Activated CD8-positive, alpha-beta T cell treated with anti-CD3 and anti-CD28 coated beads for 36 hours (primary cell): ENCODE measurements at places on chromosomes 5 and 9.

DNA sequence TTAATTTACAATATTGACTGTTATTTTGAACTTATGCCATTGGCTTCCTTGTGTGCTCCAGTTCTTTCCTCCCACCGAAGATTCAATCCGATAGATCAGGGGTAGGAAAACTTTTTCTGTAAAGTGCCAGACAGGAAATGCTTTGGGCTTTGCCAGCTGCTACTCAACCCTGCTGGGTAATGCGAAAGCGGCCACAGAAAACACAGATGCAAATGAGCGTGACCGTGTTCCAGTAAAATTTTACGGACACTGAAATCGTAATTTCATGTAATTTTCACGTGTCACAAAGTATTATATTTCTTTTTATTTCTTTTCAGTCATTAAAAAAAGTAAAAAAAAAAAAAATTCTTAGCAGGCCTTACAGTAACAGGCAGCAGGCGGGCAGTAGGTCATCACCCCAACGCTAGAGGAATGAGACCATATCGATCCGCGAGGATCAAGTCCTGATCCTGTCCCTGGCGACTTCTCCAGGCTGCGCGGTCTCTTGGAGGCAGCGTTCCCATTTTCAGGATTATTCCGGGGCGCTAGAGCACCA, 599 bp downstream of the NMRK1 start:
- peak; percentile 67 for DNase-seq

DNA sequence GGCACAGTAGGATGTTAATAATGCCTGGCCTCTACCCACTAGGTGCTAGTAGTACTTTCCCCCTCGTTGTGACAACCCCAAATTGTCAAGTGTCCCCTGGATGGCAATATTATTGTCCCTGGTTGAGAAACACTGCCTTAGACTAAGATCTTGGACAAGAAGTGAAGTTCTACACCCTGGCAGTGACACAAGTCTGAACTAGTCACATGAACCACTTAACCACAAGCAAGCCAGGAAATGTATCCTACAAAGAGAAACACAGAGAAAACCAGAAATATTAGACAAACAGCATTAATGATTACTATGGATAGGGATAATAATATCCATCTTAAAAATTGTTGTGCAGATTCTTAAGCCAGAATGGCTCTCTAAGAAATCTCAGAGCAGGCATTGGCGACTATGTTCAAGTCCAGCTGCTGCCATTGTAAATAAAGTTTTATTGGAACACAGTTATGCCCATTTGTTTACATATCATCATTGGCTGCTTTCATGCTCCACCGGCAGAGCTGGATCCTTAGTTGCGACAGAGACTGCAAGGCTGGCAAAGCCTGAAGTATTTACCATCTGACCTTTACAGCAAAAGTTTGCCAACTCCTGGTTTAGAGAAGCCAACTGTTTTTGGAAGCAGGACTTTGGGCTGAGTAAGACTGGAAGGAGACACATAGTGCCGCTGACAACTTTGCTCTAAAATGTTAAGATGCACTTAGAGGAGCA, 80.8 kb downstream of the NTRK2 start:
- DNase-seq = no peak

DNA sequence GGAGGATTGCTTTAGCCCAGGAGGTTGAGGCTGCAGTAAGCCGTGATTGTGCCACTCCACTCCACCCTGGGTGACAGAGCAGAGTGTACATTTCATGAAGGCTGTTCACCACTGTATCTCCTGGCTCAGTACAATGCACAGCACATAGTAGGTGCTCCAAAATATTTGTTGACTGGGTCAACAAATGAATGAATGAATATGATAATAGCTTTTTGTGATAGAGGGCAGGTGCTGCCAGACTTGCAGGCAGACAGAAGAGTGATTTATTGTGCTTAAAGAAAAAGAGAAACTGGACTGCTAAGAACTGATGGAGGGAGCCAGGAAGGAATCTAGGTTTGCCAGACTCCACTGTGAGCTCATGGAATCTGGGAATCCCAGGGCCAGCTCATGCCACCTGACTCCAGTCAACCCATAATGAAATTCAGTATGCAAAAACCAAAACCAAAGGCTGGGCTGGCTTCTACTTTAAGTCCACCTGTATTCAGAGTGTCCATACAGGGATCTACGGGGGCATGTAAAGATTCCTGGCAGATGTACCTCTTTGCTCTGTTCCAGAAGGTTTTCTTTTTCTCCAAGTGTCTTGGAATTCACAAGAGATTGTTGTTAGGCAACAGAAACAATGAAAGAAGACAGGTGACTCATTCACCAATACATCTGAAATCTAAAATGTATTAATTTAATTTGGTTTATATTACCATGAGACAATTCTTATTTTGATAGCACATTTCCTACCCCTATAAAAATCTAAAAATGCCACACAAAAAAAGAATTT, 15.5 kb upstream of the CTNNA1 start:
- no peak for DNase-seq

DNA sequence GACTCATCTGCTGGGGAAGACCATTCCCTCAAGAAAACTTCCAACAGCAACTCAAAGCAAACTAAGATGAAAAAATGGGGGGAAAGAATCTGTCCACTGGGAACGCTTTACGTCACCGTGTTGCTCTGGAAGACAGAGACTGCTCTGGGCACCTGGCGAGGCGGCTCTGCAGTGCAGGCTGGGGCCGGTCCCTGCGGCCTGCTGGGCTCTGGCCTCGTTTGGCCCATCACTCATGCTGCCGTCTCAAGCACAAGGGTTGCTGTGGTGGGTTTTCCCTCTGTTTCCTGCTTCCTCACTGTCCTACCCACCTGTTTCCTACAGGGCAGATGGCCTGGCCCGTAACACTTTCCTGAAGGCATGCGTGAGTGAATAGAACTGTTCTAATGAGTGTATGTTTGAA, 92.9 kb upstream of the OTULINL start:
- DNase-seq = no peak

DNA sequence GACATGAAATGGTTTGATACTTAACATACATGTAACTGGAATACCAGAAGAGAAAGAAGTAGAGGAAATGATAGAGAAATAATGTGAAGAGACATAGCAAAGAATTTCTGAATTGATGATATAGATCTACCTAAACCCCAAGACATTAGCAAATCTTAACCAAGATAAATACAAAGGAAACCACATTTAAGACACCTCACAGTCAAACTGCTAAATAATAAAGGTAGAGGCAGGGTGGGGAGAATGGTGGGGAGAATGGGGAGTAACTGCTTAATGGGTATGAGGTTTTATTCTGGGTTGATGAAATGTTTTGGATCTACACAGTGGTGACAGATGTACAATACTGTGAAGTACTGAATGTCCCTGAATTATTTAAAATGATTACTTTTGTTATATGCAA, 17.5 kb downstream of the CARNMT1 start:
- no peak for DNase-seq

GRCh38 chr9:131426545-131426944, 32.7 kb downstream of the PRRC2B start:
- no peak for DNase-seq

GRCh38 chr9:9352877-9353481, 1259.8 kb downstream of the PTPRD start:
- peak; percentile 5 for DNase-seq

GRCh38 chr9:97766092-97766491, 69.0 kb upstream of the XPA start:
- DNase-seq = no peak

- DNase-seq = no peak
Measured at GRCh38 chr5:126369995-126370731, 53.0 kb upstream of the GRAMD2B start.

GRCh38 chr5:31530541-31531265, 1.2 kb downstream of the DROSHA start:
- DNase-seq = no peak

DNA sequence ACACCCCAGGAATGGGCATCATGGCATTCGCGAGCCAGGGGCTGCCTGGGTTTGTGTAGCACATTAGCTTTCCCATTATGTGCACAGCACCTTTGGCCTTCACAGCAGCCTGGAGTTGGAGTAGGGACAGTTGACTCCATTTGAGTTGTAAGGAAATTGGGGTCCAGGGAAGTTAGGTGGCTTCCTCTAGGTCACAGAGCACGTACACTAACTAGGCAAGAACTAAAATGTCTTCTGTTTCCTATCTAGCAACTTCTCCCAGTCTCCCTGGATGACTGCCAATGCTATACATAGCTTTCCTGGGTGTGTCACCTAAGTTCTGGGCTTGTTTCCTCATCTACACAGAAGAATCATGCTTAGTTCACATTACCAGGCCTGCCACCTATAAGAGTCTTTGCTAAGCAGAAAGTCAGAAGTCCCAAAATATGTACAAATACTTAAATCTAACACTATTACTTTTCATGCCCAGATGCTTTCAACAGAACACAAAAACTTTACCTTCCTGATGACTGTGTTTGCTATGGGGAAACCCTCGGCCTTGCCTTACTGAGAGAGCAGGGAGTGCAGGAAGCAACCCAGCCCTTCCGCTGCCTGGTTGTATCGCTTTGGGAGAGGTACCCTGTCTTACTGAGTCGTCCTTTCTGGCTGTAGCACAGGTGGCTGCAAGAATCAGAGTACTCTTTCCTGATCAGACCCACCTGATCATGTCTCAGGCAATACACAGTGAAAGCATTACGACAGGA, 12.0 kb downstream of the MACROH2A1 start:
- DNase-seq = no peak

DNA sequence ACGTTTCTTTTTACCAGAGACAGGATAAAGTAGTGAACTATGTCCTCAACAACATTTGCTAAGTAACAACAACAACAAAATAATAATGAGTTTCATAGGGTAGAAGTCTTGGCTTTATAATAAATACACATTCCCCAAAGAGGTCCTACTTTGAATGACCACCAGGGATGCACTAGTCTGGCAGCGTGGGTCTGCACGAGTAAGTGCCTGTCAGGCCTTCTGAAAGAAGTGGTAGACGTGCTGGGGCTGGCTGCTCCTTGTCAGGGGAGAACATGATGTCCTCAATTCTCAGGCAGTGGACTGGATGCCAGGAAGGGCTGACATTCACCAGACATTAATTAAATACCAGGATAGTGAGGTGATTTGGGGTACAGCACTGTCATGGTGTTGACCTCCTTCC, 331.1 kb downstream of the TMEM38B start:
- DNase-seq = no peak

DNA sequence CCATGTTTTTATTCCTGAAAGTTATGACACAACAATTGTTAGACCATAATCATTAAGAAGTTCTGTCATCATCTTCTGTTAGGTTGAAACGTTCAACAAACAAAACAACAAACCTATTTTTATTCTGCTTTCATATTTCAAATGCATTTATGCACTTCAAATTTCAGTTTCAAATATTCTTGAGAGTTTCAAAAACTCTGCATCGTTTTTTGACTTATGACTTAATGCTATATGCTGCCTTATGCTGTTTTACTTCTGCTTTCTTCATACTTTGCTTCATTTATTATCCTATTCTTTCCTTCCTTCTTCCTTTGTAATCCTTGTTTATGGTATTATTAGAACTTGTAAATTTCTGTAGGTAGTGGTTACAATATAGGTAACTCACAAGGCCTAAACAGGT, 95.0 kb downstream of the PCSK1 start:
- DNase-seq = no peak

DNA sequence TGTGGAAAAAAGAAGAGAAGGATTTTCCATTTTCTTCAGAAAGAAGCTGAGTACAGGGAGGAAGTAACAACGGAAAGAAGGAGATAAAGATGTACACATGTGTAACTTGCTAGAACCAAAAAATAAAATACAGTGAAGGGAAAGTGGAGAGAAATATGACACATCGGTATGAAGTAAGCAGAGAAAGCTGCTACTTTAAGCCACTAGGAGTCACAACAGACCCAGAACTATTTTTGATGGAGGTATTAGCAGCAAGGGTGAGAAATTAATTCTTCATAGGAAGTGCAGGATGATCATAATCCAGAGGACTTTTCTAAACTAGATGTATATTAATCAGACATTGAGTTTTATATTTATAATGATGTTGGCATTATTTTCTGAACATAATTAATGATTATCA, 88.5 kb downstream of the FAM174A start:
- DNase-seq = no peak

DNA sequence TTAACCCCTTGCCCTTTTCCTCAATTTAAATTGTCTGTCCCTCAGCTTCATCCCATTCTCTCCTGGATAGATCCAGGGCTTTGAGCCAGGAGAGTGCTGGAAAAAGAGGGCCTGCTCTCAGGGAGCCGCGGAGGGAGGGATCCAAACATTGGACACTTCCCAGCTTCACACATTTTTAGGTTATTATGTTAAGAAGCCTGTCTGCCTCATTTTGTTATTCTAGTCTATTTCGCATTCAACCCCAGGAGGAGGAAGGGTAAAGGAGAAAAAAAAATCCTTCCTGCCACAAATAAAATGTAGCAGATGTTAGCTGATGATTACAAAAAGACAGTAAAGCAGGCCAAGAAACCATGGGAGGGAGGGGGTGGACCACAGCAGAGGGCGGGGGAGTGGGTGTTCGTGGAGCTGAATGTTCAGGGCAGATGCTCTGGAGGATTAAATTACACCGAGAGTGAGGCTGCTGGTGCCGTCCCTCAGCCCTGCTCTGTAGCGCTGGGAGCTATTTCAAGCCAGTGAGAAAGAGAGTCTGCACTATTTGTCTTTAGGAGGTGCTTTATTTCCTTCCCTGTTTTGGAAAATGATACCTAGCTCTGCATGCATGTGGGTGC, 60.6 kb upstream of the ZFR start:
- no peak for DNase-seq

DNA sequence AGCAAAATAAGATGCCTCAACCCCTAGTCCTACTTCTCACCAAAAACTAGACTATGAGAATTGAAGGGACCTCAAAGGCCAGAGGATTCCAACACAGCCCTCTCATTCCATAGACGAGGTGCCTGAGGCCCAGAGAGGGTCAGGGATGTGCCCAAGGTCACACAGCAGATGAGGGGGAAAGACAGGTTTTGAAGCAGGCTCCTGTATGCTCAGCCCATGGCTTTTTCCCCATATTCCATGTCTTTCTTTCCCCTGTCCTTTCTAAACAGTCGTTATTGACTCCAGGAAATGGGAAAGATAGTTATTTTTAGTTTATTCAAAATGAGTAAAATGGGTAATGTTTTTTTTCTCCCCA, 61.2 kb upstream of the COL15A1 start:
- no peak for DNase-seq

DNA sequence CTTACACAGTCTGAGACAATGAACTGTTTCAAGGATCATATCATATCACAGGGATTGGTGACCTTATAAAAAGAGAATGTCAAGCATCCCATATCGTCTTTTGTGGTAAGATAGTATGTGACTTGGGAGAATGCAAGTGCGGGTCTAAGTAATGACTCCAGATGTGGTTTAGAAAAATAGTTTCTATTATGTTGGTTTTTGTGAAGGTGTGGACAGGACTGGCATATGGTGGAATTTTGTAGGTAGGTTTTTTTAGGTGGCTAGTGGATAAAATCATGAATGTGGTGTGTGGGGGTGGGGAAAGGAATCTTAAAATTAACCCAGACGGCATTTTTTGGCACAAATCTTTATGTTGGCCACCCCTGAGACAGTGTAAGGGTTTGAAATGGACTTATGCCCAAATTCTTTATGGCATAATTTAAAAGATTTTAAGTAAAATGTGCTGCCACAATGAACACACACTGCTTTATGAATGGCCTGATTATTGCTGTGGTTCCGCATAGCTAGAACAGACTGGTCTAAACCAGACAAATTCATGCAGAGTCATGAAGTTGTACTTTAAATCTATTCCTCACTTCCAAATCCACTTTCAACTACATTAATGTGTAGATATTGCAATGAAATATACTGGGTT, 204.8 kb upstream of the HAPLN1 start:
- no peak for DNase-seq
